SHP77 (cell line): ENCODE measurements at places on chromosomes 7 and 10.

GRCh38 chr7:71982851-71983250 lies 429.3 kb downstream of the CALN1 start:
- no peak for DNase-seq

DNA sequence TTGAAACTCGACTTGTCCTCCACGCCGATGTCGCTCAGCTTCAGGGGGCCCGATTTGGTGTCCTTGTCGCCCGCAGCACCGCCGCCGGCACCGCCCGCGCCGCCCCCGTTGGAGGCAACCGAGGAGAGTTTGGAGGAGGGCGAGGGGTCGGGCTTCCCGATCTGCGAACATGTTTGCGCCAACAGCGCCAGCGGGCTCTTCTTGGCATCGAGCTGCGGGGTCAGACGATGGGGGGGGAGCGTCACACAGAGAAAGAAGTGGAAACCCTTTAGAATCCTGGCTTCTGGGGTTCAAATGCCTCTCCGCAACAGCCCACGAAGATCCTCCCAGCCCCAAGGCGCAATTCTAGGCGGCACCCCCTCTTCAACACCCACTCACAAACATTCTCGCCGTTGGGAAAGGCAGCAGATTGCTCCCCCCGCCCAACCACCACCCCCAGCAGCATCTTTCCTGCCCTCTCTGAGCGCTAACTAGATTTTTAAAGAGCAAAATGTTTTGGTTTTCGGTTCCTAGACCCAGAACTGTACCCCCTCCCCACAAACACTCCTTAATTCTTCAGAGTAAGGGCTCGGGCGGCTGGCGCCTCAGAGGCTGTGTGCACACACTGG lies 1.3 kb downstream of the ZNF503 start:
- no peak for DNase-seq

GRCh38 chr10:118501637-118502440 lies 93.6 kb downstream of the PRLHR start:
- DNase-seq = no peak

GRCh38 chr10:10892290-10892875 lies 125.3 kb upstream of the CELF2 start:
- DNase-seq = no peak

DNA sequence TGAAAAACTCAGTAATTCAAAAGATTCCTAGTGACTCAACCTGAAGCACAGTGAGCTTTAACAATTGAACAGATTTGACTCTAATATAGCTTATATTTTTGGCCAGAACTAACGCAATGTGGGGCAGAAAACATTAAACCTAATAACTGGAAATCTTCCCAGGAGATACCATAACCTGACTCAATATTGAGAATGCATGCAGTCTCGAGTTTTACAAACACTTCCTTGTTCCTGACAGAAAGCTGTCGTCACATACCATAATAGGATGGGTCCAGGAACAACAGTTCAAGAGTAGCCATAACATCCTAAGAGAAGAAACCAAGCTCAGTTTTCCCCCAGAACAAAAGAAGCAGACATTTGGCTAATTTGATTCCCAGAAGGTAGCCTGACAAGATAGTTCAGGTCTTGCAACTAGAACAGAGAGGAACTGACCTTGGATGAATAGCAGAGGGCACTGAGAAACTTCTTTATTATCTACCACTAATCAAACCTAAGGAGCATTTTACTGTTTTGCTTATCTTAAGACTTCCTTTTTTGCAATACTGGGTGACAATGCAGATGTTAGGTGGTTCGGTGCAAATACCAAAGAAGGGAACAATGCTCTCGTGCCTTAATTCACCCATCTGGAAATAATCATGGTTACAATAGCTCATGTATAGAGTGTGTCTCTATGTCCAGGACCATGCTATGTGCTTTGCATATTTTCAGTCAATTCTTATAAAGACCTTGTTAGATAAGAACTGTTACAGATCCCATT lies 38.6 kb upstream of the ACSL5 start:
- DNase-seq = no peak

DNA sequence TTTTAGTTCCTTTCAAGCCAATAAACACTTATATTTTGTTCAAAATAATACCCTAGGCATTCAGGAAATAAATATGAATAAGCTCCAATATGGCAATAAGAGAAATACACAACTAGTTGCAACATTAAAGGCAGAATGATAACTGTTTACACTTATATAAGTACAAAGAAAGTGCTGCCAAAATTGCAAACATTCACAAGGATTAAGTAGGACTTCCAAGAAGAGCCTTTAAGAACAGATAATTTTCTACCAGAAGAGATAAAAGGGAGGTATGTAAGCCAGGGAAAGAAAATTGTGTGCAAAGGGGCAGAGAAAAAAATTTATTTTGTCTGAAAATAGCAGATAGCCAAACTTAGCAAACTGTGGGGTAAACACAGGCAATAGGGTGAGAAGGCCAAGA lies 83.8 kb downstream of the CTNNA3 start:
- DNase-seq = no peak

DNA sequence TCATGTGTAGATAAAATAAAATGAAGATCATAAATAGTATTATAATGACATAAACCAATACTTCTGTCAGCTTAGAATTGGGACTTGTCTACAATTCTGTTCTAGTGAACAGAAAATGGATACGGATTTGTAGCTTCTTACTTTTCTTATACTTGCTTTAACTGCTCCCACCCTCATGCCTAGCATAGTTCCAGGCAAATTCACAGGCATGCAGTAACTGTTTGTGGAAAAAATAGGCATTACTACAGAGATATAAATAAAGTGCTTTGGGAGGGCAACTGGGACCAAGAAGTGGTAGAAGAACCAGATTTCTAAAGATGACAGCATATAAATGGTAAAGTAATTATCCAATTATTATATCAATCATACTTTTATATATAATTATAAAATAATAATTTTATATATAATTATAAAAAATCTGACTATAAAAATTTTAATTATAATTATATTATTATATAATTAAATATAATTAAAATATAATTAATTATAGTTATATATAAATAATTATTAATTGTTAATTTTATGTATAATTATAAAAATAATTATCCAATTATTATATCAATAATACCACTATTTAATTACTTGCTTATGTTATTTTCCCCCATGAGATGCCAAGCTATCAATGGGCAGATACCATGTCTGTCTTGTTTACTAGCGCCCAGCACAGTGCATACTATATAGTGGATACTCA lies 144.1 kb downstream of the NOC3L start:
- DNase-seq = no peak

- DNase-seq = no peak
These were observed 38.0 kb downstream of the RAB18 start for GRCh38 chr10:27541796-27542729.

DNA sequence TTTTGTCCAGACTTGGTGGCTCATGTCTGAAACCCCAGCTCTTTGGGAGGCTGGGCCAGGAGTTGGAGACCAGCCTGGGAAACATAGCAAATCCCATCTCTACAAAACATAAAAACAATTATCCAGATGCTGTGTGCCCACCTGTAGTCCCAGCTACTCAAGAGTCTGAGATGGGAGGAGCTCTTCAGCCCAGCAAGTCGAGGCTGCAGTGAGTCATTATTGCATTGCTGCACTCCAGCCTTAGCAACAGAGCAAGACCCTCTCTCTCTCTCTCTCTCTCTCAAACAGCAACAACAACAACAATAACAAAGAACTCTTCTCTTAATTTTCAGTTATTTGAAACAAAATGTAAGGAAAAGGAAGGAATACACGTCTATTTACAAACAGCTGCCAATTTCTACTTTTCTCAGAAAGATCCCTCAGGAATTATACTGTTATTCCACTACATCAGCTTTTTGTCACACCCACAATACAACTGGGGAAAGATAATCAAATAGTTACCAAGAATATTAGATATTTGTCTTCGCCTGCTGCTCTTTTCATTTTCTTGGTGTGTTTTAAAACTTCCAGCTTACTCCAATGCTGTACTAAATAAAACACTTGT lies 5.1 kb upstream of the TSPAN12 start:
- no peak for DNase-seq

- no peak for DNase-seq
These were observed 46.8 kb downstream of the NRAP start for GRCh38 chr10:113617086-113617485.

GRCh38 chr10:43377424-43377883 lies 6.0 kb downstream of the FXYD4 start:
- no peak for DNase-seq
